ENCODE measurements at places on chromosomes 12 and 14.

- DNase-seq, result no peak
Observed at GRCh38 chr14:36604757-36605505, 22.5 kb upstream of the NKX2-8 start.

DNA sequence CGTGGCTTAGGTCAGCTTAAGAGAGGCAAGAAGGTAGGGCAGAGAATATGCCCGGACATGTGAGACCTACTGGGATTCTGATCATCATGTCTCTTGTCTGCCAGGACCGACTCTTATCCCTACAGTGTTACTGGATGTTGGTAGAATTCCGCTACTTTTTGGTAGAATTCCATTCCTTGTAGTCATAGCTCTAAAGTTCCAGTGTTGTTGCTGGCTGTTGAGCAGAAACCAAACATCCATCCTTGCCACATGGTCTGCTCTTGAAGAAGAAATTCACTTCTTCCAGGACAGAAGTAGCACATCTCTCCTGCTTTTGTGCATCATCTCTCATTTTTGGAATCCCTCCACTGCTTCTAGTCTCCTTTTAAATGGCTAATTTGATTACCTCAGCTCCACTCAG lies 453.7 kb downstream of the RPL10L start:
- DNase-seq, result no peak

GRCh38 chr12:132029503-132030300 lies 80.0 kb downstream of the EP400 start:
- DNase-seq, result no peak

GRCh38 chr12:12405882-12406281 lies 49.0 kb downstream of the BORCS5 start:
- no peak for DNase-seq

- no peak for DNase-seq
Observed at GRCh38 chr12:113642216-113642615, 170.5 kb upstream of the LHX5 start.

GRCh38 chr12:90936230-90937005 lies 18.6 kb downstream of the CCER1 start:
- DNase-seq, result no peak

GRCh38 chr12:106302401-106303201 lies at the start of gene TCP11L2:
TCP11L2 (plus strand) TSS chr12:106302733; CDS start chr12:106311076, 8,343 bp downstream.
- peak; percentile 44 for DNase-seq

DNA sequence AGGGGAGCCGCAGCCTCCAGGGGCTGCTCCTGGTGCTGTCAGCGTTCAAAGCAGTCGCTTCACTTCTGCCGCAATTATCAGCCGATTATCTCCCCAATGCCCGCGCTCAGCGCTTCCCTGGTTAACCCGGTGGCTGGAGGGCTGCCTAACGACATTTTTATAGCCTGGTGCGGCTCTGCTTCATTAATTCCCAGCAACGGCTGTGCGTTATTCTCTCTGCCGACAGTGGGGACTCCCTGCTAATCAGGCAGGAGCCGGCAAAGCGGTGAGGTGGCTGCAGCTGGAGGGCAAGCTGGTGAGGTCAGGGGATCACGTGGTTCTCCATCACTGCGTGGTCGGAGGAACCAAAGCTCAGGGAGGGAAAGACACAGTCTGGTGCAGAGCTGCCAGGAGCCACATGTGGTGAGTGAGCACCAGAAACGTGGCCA lies 62.9 kb downstream of the GLRX5 start:
- DNase-seq, result no peak

- DNase-seq, result no peak
Observed at GRCh38 chr12:60197589-60197988, 601.8 kb downstream of the SLC16A7 start.

GRCh38 chr14:92964124-92965109 lies 41.5 kb downstream of the CHGA start:
- DNase-seq, result no peak

GRCh38 chr12:77349689-77350370 lies 284.5 kb upstream of the E2F7 start:
- DNase-seq, result no peak

- no peak for DNase-seq
Observed at GRCh38 chr12:81872400-81872799, 113.2 kb upstream of the PPFIA2 start.

DNA sequence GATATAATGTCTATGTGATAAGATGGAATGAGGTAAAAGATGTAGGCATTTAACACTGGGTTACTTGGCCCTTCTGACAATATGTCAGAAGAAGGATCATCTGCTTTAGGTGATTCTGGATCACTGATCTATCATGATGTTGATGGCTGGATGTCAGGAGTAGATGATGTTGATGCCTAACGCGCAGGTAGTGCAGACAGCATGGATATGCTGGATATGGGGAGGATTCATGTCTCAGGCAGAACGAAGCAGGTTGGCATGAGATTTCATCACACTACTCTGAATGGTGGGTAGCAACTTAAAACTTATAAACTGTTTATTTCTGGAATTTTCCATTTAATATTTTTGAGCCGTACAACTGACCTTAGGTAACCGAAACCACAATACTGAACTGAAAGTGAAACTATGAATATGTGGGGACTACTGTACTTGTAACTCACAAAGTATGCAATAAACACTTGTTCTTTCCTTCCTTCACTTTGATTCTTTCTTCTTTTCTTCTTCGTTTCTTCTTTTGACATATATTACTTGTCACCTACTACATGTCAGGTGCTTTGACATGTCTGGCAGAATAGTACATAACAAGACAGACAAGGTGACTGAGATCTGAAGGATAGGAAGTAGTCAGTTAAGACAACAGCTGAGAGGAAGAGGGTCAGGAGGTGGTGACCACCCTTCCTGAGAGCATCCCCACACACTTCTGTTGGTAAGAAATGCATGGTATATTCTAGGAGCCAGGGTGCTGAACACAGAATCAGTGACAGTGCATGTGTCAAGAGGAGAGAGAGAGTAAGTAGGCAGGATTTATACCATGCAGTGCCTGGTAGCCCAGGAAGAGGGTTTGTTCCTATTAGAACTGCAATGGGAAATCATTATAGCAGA lies 238.8 kb downstream of the PPFIA2 start:
- DNase-seq, result no peak

- no peak for DNase-seq
Observed at GRCh38 chr12:95918194-95918993, 24.0 kb downstream of the CCDC38 start.

GRCh38 chr14:71362920-71363584 lies 455.8 kb downstream of the PCNX1 start:
- DNase-seq, result no peak

DNA sequence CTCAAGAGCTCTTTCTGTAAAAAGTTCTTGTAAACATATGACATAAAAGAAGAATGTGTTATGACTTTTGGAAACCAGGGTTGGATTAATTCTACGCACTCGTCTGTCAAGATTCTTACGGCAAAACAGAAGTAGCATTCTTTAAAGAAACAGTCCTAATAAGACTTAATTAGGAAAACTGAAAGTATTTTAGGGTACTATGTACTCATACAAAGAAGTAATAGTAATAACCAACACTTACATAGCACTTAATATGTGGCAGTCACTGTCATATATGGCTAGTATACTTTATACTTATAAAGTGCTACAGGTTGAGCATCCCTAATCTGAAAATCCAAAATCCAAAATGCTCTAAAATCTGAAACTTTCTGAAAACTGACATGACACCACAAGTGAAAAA lies 72.9 kb upstream of the ST8SIA1 start:
- DNase-seq, result no peak

DNA sequence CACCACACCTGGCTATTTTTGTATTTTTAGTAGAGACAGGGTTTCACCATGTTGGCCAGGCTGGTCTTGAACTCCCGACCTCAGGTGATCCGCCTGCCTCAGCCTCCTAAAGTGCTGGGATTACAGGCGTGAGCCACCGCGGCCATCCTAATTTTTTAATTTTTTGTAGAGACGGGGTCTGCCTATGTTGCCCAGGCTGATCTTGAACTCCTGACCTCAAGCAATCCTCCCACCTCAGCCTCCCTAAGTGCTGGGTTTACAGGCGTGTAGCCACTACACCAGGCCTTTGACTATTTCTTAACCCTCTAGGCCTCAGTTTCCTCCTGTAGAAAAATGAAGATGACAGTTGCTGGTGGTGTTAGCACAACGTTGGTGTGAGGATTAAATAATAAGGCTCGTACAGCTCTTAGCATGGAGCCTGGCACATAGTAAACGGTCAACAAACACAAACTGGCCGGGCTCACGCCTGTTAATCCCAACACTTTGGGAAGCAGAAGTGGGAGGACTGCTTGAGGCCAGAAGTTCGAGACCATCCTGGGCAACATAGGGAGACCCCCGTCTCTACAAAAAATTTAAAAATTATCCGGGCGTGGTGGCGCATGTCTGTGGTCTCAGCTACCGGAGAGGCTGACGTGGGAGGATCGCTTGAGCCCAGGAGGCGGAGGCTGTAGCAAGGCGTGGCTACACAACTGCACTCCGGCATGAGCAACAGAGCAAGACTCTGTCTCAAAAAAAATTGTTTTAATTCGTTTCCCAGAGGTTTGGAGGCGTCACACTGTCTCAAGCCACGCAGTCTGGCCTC lies 979 bp downstream of the DDX54 start:
- no peak for DNase-seq

DNA sequence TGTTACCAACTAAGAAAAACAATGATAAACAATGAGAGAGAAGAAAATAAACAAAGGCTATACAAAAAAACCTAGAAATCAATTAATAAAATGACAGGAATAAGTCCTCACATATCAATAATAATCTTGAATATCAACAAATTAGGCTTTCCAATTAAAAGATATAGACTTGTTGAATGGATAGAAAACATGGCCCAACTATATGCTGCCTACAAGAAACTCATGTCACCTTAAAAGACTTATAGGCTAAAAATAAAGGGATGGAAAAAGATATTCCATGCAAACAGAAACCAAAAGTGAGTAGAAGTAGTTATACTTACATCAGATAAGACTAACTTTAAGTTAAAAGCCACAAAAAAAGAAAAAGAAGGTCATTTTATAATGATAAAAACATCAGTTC lies 183.9 kb downstream of the MYRFL start:
- no peak for DNase-seq

DNA sequence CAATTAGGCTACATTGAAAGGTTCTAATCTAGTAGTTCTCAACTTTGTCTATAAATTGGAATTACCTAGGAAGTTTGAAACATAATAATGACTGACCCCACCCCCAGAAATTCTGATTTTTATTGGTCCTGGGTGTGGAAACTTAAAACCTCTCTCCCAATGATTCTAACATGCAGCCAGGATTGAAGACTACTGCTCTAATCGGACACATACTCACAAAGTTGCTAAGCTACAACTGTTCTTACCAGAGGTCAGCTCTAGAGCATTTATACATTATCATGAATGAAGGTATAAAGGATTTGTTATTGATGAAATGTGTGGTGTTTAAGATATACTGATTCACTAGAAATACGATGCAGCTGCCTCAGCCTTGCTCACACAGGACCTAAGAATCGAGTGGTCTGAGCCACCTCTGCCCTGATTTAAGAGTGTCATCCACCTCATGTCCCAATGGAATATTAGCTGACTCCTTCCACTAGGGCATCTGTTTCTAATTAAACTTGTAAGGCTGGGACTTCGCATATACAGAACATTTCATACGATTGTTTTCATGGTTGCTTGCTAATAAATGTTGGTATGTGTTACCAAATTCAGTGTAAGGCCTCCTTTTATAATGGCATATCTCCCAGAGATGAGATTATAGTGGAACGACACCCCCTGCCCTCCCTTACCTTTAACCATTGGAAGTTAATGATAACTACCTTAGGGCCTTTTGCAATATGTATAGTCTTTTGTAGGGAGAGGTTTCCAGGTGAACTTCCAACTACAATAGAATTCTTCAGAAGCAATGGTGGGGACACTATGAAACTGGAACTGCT lies 410.8 kb upstream of the PDE3A start:
- DNase-seq, result no peak

GRCh38 chr14:37230551-37231194 lies 32.9 kb downstream of the MIPOL1 start:
- DNase-seq, result no peak

- no peak for DNase-seq
Observed at GRCh38 chr14:99769799-99770198, 23.4 kb upstream of the EML1 start.

GRCh38 chr14:90890322-90891020 lies 74.2 kb upstream of the TTC7B start:
- DNase-seq, result no peak

GRCh38 chr12:57173089-57173488 lies 25.7 kb upstream of the LRP1-AS start:
- DNase-seq, result no peak

DNA sequence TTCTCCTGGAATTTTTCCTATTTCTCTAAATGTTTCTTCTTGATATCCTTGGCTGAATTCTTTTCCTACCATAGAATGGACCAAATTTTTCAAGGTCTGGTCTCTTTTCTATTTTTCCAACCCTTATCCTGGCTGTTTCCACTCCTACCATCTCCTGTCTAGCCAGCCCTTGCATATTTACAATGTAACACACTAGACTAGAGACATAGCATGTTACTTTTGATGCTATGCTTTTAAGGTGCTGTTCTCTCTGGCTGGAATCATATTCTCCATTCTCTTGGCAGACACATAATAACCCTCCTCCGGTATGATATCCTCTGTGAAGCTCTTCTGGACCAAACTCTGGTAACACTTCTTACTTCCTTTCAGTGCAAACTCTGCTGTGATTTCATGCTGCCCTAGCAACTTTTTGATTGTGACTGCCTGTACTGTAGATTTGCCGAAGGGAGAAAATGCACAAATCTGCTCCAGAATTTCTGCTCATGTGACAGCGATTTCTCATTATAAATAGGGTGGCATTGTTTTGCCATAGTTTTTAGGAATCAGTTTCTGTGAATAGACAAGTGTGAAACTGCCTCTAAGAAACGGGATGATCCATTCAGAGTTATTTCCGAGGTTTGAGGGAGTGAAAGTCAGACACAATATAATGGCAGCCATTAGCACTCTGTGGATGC lies 284.4 kb downstream of the MDGA2 start:
- no peak for DNase-seq

GRCh38 chr12:96441816-96442215 lies 41.6 kb upstream of the CDK17 start:
- DNase-seq, result no peak

DNA sequence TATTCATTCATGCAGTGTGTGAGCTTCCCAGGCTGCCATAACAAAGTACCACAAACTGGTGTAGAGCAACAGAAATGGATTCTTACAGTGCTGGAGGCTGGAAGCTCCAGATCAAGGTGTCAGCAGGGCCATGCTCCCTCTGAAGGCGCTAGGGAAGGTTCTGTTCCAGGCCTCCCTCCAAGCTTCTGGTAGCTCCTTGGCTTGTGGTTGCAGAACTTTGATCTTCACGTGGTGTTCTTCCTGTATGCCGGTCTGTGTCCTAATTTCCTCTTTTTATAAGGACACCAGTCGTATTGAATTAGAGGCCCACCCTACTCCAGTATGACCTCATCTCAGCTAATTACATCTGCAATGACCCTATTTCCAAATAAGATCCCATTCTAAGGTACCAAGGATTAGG lies 3.1 kb downstream of the OTUB2 start:
- no peak for DNase-seq

- DNase-seq, result no peak
Observed at GRCh38 chr12:69240631-69240995, 1.2 kb downstream of the CPSF6 start.

DNA sequence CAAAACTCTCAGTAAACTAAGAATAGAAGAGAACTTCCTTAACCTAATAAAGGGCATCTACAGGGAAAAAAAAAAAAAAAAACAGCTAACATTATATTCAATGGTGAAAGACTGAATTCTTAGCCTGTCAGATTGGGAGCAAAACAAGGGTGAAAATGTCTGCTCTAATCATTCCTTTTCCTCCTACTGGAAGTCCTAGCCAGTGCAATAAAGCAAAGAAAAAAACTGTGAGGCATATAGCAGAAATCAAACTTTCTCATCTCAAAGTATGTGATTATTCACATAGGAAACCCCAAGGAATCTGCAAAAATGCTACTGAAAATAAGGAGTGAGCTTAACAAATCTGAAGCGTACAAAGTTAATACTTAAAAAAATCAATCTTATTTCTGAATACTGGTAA lies 170.7 kb downstream of the NUAK1 start:
- no peak for DNase-seq

All from cortex of kidney (tissue), 1 donor.